ENCODE measurements at places on chromosomes 11 and 22.

- no peak for DNase-seq
Measured at GRCh38 chr11:131955904-131956303, 585.5 kb downstream of the NTM start.

GRCh38 chr11:10305262-10305963 is 540 bp downstream of the ADM start:
- no peak for DNase-seq

GRCh38 chr11:124050748-124051147 is 9.6 kb upstream of the OR10G7 start:
- no peak for DNase-seq

DNA sequence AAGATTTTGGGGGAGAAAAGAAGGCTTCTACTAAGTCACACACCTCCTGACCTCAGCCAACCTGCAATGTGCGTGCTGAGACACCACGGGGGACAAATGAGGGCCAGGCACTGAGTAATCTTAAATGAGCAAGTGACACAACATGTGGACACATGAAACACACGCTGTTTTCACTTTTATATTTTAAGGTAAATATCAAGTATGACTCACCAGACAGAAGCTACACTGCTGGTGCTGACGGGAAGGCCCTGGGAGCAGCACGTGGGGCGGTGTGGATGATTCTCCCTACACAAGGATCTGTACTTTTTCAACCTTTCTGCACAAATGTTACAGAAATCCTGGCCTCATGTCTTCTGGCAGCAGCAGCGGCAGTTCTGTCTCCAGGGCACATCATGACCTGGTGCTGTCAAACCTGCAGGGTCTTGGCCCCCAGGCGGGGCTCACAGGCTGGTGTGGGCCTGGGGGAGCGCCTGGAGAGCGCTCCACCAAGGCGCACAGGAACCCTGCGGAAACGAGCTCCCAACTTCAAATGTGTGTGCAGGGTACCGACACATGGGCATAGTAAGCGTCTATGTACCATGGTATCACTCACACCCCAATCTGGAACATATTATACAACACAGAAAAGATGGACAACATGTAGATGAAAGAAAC is 61.7 kb downstream of the DGCR2 start:
- DNase-seq = no peak

DNA sequence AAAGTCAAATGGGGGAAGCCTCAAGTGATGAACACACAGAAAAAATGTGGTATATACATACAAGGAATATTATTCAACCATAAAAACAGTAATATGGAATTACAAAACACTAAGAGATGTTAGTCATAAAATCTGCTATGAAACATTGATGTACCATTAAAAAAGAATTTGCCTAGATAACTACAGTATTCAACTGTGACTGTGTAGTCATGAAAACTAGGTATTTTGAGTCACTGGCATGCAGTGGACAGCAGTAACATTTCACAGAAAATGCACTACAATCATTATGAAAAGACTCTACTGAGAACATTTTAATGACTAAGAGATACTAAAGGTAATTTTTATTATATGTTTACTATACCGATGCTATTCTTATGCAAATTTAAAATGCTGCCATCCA is 11.7 kb downstream of the ZNF195 start:
- no peak for DNase-seq

GRCh38 chr11:5384335-5384734 is 723 bp downstream of the OR51M1 start:
- no peak for DNase-seq

DNA sequence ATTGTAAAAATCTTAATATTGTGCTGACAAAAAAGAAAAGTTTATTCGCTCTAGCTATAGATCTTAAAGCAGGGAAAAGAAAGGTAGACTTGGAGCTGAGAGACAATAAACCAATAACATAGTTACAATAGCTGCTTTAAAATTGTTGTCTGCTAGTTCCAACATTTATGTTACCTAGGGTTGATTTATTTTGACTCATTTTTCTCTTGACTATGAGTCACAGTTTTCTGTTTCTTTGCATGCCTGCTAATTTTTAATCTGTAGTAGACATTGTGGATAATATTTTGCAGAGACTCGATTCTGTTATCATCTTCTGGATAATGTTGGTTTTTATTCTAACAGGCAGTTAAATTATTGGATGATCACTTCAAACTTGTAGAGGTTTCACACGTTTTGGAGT is 83.1 kb upstream of the TRPC6 start:
- no peak for DNase-seq

DNA sequence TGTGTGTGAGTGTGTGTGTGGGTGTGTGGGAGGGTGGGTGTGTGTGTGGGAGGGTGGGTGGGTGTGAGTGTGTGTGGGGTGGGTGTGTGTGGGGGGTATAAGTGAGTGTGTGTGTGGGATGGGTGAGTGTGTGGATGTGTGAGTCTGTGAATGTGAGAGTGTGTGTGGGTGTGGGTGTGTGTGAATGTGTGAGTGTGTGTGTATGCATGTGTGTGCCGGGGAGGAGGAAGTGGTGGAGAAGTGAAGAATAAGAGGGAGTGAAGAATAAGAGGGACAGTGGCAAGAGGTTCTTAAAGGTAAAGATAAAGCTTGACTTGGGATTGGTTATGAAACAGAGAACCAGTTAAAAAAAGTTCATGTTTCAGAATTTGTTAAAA is 54.0 kb downstream of the PRR5L start:
- DNase-seq = no peak

GRCh38 chr11:92413757-92414513 is 189.3 kb downstream of the FAT3 start:
- no peak for DNase-seq

GRCh38 chr22:29093501-29094300 is 20.9 kb downstream of the KREMEN1 start:
- no peak for DNase-seq

DNA sequence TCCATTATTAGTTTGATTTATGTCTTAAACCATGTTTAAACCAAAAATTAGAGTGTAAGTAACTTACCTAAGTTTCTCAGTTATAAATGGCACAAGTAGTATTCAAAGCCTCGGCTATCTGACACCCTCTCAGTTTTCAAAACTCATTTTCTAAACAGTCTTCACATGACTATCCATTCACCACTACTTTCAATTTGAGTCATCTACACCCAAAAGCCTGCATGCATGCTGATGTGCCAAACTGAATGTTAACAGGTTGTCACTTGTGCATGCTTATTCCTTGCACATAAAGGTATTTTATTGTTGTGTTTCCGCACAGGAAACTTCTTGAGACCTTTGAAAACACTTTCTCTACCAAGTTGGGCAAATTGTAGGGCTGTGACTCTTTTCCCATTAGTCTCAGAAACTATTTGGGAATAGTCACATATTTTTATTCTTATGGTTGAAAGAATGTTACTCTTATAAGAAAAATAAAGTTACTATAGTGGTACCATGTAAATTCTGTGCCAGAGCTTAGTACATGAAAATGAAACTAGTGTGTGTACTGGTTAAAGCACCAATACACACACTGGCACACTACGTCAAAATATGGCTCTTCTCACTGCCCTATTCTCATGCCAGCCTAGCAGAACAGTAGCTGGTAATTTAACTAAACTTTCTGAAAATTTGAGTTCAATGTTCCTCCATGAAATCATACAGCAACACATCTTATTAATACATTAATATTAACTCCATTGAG is 2.2 kb upstream of the OR51E2 start:
- DNase-seq = no peak

GRCh38 chr11:127493330-127494022 is 492.9 kb upstream of the KIRREL3 start:
- DNase-seq = peak; percentile 10

DNA sequence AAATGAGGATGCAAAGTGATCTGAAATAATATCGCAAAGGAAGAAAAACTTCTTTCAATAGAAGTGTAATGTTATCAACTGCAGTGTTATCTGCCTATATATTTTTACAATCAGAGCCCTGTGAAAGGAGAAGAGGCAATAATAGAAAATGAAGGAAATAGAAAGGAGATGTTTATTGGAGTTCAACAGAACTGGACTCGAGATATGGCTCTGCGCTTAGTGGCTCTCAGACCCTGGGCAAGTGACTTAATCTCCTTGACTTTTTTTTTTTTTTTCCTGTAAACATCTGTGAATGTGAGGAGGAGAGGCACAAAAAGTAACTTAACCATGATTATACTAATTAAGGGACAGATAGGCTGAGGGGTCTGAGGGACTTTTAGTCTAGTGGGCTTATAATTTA is 18.9 kb downstream of the CNTF start:
- DNase-seq = no peak

DNA sequence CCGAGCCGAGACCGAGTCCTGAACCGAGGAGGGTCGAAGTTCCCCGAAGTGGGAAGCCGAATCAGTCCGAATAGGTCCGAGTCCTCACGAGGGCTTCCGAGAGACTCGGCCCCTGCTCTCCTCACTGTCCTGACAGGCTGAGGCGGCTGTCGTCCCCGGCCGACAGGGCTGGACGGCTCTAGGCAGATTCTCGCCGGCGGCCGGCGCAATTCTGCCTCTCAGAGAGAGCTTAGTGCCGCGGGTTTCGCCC is 191 bp upstream of the DEAF1 start:
- no peak for DNase-seq

- DNase-seq = no peak
Measured at GRCh38 chr22:19059481-19060278, 62.5 kb downstream of the DGCR2 start.

- DNase-seq = no peak
Measured at GRCh38 chr11:111569476-111569875, 29.0 kb downstream of the LAYN start.

GRCh38 chr11:43681401-43681942 is 934 bp downstream of the HSD17B12 start:
- DNase-seq = peak; percentile 52

GRCh38 chr22:38038890-38039812 is 18.1 kb upstream of the PICK1 start:
- DNase-seq = no peak

GRCh38 chr11:126810776-126811175 is 189.8 kb downstream of the KIRREL3 start:
- DNase-seq = no peak

GRCh38 chr11:45379162-45379863 is 93.2 kb upstream of the SYT13 start:
- no peak for DNase-seq

GRCh38 chr11:19134004-19134403 is 17.0 kb downstream of the ZDHHC13 start:
- DNase-seq = no peak

DNA sequence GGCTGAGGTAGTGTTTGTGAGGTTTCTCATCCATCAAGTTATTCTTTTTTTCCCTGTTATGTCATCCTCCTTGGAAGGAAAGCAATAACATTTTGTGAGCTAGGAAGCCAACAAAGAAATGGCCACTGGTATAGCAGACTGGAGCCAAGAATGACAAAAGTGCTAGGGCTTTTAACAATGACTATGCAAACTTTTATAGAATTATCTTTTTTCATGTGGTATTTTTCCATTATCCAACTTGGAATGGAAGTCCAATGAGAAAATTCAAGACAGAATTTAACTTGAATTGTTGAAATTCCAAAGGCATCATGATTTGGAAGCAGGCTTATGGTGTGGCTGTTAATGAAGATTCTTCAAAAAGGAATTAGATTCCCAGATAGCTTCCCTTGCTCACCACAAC is 216.4 kb upstream of the PDGFD start:
- DNase-seq = no peak

GRCh38 chr11:39975091-39975490 is 1484.4 kb downstream of the LRRC4C start:
- no peak for DNase-seq

- no peak for DNase-seq
Measured at GRCh38 chr22:33524511-33525260, 395.6 kb downstream of the LARGE1 start.

- no peak for DNase-seq
Measured at GRCh38 chr22:36816636-36817524, at the start of gene PVALB. TSS of gene PVALB (minus strand) at chr22:36817035. CDS start at chr22:36817005, 30 bp downstream.

DNA sequence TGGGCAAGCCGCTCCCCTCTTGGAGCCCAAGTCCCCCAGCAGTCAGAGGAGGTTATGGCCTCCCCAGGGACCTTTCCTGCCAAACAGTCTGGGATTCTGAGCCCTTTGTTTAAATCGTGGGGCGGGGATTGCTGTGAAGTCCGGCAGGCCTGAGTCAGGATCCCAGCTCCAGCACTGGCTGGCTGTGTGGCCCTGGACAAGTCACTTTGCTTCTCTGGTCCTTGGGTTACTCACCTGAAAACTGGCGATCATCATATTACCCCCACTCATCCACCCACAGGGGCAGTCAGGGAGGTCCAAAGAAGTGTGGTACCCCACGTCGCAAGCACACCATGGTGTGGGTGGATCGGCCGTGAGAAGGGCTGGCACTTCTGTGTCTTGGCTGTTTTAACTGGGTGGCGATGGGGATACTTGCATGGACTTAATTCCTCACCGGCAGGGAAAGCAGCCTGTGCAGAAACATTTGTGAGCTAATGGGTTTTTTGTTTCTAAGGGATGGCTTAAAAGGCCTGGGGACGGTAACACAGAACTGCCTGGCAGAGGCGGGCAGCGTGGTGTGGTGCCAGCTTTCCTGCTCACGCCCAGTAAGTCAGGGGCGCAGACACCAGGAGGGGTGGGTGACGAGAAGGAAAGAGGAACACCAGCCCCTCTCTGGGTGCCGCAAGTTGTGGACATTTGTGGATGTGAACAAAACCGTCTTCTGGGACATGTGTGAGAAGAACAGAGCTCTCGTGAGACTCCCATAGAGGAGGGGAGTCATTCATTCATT is 31.6 kb upstream of the PRR5 start:
- DNase-seq = no peak

GRCh38 chr11:1156506-1157340 is 1.0 kb upstream of the MUC5AC start:
- DNase-seq = no peak

- no peak for DNase-seq
Measured at GRCh38 chr22:30643055-30643875, 7.7 kb downstream of the SLC35E4 start.

GRCh38 chr22:20011123-20011992 is 5.3 kb downstream of the ARVCF start:
- DNase-seq = no peak

- no peak for DNase-seq
Measured at GRCh38 chr11:62548545-62549335, 2.1 kb upstream of the AHNAK start.

- DNase-seq = no peak
Measured at GRCh38 chr11:3217818-3218482, 663 bp downstream of the MRGPRG start.

GRCh38 chr22:43542681-43543521 is 131.1 kb downstream of the MPPED1 start:
- no peak for DNase-seq
